Naive thymus-derived CD8-positive, alpha-beta T cell (primary cell): ENCODE measurements at places on chromosomes 12 and 14.

DNA sequence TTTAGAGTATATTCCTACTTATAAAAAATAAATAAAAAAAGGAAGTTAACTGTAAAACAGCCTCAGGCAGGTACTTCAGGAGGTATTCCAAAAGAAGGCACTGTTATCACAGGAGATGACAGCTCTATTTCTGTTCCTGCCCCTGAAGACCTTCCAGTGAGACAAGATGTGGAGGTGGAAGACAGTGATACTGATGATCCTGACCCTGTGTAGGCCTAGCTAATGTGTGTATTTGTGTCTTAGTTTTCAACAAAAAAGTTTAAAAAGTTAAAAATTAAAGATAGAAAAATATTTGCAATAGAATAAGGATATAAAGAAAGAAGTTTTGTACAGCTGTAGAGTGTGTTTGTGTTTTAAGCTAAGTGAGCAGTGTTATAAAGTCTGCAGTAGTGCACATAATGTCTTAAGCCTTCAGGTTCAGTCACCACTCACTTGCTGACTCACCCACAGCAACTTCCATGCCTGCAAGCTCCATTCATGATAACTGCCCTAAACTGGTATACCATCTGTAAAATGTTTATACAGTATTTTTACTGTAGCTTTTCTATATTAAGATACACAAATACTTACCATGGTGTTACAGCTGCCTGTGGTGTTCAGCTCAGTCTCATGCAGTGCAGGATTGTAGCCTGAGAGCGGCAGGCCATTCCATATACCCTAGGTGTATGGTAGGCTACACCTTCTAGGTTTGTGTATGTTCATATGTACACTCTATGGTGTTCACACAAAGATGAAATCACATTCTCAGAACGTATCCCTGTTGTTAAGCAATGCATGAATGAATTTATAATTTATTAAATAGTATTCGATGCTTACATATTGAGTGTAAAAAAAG is 121.1 kb downstream of the ANO6 start:
- no peak for DNase-seq

- no peak for DNase-seq
Observed at GRCh38 chr14:76537906-76538647, 162.1 kb downstream of the ESRRB start.

DNA sequence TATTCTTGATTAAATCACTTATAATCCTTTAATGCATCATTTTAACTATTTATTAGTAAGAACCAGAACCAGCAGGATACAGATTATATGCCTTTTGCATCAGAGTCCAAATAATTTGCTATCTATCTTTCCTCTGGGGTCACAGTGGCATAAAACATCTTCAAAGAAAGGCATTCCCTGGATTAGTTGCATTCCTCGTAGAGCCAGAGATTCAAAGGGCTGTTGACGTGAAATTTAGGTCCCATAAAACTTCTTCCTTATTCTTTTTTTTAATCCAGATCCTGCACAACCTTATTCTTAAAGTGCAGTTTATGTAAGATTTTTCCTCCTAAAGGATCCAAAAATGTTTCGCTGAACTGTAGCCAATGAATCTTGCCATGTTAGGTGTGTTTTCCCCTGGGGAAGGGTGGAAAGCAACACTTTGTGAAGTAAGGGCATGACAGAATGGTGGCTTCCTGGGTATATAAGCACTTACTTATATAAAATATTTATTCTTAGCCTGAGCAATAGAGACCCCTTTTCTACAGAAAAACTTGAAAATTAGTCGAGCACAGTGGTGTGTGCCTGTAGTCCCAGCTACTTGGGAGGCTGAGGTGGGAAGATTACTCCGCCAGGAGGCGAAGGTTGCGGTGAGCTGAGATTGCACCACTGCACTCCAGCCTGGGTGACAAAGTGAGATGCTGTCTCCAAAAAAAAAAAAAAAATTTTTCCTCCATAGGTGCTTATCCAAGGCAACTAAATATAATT is 208.7 kb downstream of the PCNX1 start:
- no peak for DNase-seq

DNA sequence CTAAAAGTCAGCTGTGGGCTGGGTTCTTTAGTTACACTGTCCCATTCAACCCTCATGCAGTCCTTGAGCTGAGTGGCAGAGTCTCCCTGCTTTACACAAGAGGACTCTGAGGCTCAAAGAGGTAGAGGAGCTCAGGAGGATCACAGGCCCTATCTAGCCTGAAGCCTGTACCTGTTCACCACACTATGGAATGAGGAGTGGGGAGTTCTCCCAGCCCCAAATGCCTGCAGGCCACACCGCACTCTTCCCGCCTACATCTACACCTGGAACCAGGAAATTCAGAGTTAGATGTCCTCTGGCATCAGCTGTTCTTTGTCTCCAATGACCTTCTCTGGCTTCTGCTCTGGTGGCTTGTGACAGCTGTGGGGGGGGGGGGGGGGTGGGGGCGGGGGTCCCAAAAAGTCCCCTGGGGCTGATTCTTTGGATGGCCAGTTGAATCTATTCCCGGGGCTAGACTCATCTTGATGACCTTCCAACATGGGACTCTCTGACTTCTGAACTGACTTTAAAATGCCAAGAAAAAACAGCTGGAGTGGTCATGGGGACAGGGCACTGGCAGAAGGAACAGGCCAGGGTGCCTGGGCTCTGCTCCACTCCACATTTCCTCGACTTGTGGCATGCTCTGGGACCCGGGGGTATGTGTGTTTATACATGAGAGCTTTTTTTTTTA is 30.6 kb downstream of the RIN3 start:
- no peak for DNase-seq

DNA sequence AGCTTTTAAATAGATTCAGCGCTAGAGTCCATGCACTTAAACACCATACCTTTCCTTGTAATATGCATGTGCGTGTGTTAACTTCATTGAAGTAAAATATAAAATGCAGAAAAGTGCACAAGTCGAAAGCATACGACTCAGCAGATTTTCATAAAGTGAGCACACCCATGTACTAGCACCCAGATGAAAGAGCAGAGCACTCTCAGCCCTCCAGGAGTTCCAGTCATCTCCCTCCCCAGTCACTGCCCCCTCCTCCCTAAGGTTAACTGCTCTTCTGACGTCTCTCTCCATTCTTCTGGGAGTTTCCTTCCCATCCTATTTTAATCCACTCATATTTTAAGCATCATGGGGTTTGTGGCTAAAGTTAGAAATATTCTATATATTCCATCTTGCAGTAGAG is 20.2 kb downstream of the RDH12 start:
- no peak for DNase-seq

DNA sequence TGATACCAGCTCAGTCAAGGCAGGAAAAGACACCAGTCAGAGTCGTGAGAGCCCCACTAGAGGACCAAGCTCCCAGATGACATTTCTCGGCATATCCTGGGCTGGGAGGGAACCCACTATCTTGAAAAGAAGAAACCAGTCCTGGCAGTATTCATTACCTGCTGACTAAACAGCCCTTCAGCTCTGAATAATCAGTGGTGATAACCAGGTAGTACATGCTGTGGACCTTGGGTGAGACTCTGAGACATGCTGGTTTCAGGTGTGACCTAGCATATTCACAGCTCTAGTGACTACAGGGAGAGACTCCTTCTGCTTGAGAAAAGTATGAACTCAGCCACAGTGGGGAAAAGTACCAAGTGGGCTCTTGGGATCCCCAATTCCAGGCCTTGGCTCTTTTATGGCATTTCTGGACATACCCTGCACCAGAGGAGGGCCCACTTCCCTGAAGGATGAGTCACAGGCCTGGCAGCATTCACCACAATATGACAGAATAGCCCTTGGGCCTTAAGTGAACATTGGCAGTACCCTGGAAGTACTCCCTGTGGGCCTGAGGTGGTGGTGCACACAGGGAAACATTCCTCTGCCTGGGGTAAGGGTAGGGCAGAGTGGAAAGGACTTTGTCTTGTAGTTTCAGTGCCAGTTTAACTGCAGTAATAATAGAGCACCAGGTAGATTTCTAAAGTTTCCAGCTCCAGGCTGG is 82.6 kb upstream of the SLC38A4 start:
- DNase-seq, result no peak

DNA sequence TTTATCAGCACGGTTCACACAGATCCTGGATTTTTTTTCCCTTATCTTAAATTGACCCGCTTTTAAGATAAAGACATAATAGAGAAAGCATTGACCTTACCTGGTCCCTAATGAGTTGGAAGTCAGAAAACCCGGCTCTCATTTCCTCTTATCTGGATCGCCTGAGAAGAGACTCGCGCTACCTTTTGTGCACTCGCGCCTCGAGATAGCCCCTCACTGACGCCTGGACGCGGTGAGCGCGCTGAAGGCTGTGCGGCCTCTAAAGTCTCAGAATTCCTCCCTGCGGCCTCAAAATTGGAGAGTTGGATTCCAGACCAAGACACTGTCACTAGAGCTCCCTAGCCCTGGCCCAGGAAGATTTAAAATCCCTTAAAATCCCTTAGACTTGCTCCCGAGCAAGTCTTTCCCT is 7.0 kb downstream of the NKX2-1 start:
- no peak for DNase-seq

DNA sequence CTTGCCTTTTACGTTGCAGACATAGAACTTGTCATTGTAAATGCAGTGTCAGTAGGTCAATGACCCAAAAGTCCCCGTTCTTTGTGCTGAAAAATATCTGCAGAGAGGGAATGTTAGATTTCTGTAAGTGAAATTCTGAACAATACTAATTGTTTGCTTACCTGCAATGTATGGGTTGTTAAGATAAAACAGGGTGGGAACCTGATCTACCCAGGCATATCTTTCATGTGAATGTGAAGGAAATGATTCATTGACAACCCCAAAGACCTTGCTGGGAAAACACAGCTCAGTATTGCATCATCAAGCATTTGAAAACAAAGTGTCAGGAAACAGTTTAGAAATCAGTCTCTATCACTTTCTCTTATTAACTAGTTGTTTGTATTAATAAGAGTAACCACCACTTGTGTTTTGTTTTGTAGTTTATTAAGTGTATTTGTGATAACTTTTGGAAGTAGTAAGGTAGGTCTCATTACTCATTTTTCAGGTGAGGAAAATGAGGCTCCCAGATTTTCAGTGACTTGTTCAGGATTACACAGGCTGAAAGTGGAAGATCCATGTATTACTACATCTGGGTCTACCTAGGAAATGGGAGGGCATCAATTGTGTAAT is 57.9 kb upstream of the SLC38A2 start:
- DNase-seq, result no peak

DNA sequence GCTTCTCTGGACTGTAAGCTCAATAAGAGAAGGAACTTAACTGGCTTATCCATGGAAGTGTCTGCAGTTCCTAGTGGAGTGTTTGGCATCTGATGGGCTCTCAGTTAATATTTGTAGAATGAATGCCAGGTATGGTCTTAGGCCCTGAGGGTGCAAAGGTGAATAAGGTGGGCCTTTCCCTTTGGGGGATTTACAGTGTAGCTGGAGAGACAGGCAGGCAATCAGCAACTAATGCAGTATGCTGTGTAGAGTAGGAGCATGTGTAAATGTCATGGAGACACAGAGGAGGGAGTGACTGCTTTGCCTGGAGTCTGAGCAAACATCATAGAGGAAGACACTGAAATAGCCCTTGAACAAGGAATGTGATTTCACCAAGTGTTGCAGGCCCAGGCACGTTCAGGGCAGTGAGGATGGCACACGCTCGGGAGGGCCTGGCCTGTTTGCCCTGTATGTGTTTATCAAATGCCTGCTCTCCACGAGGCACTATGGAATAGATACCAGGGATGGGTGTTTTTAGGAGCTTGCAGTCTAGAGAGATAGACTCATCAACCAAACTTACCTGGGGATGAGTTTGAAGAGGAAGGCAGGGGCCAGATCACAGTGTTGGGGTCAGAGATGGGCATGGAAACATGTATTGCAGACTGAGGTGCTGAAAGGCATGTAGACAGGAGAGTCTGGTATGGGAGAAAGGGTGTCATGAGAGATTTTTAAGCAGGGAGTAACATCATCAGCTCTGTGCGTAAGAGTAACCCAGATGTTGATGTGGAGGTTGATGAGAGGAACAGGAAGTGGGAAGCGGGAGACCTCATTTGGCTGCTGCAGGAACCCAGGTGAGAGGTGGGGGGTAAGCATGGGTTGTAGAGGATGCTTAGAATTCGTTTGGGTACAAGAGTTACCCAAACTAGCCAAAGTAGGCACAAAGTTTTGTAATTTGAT is 54.1 kb downstream of the PLXNC1 start:
- no peak for DNase-seq

DNA sequence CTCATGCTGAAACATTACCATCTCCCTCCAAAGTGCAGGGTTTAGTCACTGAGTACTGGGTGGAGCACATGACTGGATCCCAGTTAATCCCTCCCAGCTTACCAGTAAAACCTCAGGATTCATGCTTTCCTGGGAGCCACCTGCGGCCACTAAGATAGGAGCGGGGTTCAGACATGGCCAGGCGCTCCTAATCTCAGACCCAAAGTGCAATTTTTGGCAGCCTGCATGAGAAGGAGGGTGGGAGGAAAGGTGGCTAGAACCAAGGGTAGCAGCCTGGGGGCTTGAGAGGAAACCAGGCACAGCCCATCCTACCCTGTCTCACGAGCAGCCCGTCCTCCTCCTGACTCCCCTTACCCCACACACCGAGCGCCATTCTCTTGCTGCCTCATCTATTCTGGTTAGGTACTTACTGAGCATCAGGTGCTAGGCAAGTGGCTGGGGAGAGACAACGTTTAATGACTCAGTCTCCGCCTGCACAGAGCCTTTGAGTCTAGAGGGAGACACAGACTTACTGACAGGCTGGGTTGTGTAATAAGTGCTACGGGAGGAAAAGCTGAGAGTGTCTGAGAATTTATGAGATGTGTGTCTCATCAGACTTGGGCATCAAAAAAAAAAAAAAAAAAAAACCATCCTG is 9.9 kb downstream of the GPRC5A start:
- DNase-seq, result no peak

- no peak for DNase-seq
Observed at GRCh38 chr12:88594780-88595179, 14.5 kb upstream of the KITLG start.

- DNase-seq, result no peak
Observed at GRCh38 chr12:45348311-45348710, 132.4 kb downstream of the ANO6 start.

DNA sequence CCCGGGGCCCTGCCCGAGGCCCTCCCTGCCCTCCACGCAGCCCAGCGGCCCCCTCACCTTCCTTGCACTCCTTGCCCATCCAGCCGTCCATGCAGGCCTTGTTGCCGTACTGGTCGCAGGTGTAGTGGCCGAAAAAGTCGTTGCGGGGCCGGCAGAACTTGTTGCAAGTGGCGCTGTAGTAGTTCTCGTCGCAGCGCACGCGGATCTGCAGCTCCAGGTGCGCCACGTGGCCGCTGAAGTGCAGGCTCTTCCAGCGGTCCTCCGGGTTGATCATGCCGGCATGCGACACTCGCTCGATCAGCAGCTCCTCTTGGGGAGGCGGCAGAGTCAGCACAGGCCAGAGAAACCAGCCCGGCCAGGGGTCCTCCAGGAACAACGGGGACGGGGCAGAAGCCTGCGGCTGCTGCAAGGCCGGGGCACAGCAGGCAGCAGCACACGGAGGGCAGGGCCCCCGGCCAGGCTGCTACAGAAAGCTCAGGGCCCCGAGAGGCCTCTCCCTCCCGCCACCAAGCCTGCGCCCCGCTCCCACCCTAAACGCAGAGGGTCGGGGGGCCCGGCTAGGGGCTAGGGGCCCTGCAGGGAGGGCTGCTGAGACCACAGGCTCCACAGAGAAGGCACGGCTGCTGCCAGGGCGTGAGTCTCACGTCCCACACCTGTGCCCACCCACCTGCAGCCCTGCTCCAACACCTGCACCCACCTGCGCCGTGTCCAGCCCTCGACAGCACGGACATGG is 12.7 kb downstream of the JAG2 start:
- DNase-seq, result no peak
